ENCODE measurements at places on chromosomes 11 and 22. TPM values are rescaled to one million over a fixed set of nuclear protein-coding genes. Genes with fewer than 3 reads are reported as not detected.

COMMD9 gene
- total RNA-seq = 38.3 TPM

OR52H1 gene
- total RNA-seq = 0.34 TPM

MS4A3 gene
- not detected for total RNA-seq

A4GALT gene
- total RNA-seq = not detected

PACSIN2 gene
- 22.9 TPM for total RNA-seq

LRRN4CL gene
- total RNA-seq = 0.56 TPM

ACTN3 gene
- total RNA-seq = 3.0 TPM

OR51E2 gene
- not detected for total RNA-seq

MPPED2 gene
- total RNA-seq = not detected

DDI1 gene
- total RNA-seq = not detected

SCN3B gene
- total RNA-seq = 0.35 TPM

NUP98 gene
- total RNA-seq = 126 TPM

CD248 gene
- total RNA-seq = not detected

LRRC32 gene
- total RNA-seq = 4.5 TPM

DNA sequence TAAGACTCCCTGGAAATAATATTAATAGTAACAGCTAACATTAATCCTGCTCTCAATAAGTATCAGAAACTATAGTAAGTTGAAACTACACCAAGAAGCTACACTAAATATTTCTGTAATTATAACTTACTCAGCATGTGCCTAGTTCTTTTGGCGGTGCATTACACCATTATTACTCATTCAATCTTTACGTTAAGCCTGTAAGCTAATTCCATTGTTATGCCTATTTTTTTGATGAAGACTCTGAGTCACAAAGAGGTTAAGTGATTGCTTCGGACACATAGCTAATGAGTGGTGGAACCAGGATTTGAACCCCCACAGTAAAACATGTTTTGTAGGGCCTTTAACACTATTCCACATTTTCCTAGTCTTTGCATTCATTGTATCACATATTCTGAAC, 111.6 kb downstream of the RASSF10 start:
- no peak for ATAC-seq

GRCh38 chr22:32644252-32645100, 157.0 kb upstream of the TIMP3 start:
- peak; percentile 79 for ATAC-seq

DNA sequence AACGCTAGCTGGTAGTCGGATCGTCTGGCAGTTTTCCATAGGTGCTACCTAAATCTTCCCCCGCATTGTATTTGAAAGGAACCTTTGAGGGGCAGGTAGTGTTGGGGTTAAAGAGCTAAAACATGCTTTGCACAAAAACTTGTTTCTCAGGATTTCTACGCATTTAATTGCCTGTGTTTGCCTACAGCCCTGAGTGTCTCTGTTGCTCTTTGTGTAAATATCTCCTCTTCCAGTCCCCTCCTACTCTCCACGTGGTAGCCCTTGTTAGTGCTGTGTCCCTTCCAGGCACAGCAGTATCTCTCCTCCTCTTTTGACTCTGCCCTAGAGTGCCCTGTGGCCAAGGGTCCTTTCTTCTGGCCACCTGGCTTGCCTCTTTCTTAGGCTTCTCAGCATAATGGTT, 81.7 kb downstream of the BARX2 start:
- ATAC-seq = no peak

DNA sequence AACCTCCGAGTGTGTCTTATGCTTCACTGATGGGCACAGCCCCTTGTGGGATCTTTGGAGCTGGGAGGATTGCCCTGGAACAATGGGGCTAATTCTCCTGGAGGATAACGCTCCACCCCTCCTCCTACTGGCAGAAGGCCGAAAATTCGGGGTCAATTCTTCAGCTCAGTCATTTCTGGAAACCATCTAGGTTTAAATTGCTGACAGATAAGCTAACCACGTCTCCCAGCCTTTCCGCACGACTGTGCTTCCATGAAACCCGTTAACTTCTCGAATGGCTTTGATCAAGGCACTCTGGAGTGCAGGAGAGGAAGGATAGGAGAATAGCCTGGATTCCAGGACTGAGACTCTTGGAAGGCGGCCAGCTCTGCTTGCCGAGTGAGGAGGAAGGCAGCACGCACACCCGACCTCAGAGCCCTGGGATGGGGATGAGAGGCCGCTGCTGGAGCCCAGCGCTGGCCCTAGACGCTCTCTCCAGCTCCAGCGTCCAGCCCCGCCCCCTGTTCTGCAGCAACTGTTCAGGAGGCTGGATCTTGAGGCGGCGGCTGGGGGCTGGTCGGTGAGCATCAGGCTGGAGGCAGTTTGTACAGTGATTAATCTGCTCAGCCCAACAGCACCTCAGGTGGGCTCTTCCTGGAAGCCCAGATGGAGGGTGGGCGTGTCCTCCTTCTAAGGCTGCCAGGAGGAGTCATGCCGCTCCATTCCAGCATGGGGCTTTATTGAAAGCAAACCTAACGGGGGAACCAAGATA, 176.7 kb upstream of the NCAM1 start:
- no peak for ATAC-seq

GRCh38 chr11:60859616-60860250, 4.0 kb upstream of the PTGDR2 start:
- ATAC-seq = no peak

DNA sequence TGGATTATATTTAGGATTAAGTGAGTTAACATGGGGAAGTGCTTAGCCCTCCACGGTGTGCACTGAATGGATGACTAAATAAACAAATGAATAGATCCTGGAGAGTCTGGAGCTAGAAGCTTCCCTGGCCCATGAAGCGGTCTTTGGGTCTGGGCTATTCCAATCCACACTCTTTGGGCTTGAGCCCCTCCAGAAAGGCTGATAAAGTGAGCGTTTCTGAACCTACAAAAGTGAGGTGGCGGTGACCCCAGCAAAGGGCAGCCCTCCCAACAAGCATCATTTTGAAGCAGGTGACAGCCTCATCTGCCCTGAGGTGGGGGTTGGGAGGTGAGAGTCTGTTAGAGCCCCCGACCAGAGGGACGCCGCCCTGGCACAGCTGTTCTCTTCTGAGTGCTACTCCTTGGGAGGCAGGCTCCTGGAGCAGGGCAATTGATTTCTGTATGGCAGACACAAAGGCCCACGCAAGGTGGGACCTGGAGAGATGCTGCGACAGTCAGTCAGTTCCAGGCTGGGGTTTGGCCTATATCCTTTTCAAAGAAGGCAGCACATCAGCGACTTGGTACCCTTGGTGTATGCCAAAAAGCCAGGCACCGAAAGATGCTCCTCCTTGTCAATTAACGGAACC, 157.8 kb downstream of the CACNA1I start:
- no peak for ATAC-seq

DNA sequence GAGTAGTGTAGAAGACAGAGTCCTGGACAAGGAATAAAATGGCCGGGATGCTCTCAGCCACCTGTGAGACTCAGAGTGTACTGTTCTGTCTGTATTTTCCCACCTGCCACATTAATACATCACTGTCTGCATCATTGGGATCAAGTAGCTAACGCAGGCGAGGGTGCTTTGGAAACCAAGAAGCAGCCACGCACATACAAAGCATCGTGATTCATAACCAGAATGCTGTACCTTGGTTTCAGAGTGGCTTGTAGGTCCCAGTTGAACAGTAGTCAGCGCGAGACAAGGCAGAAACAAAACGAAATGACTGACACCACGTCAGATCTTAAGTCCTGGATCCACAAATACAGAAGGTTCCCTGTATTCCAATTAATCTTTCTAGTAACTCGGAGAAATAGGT, 198.3 kb downstream of the GRIK4 start:
- peak; percentile 56 for ATAC-seq

DNA sequence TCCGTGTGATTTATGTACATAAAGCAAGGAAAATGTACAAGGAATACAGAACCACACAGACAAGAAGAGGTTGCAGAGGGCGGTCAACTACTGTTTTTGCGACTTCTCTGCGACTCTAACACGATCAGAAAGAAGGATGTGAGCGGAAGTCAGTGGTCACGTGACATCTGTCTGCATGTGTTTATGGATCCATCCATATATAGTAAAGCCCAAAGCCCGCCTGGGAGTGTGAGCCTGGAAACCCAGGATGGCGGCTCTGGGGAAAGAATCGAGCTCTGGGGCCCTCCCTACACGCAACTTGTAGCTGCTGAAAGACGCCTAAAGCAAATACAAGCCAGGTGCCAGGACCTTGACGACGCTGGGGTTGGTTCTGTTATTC, 8.8 kb downstream of the OSBPL5 start:
- no peak for ATAC-seq

GRCh38 chr11:93039531-93040240, 70.2 kb downstream of the MTNR1B start:
- ATAC-seq = no peak

- ATAC-seq = no peak
Observed at GRCh38 chr11:29305456-29306232, 711.2 kb downstream of the KCNA4 start.

GRCh38 chr22:27213766-27214581, 556.6 kb downstream of the MIAT start:
- ATAC-seq = no peak

DNA sequence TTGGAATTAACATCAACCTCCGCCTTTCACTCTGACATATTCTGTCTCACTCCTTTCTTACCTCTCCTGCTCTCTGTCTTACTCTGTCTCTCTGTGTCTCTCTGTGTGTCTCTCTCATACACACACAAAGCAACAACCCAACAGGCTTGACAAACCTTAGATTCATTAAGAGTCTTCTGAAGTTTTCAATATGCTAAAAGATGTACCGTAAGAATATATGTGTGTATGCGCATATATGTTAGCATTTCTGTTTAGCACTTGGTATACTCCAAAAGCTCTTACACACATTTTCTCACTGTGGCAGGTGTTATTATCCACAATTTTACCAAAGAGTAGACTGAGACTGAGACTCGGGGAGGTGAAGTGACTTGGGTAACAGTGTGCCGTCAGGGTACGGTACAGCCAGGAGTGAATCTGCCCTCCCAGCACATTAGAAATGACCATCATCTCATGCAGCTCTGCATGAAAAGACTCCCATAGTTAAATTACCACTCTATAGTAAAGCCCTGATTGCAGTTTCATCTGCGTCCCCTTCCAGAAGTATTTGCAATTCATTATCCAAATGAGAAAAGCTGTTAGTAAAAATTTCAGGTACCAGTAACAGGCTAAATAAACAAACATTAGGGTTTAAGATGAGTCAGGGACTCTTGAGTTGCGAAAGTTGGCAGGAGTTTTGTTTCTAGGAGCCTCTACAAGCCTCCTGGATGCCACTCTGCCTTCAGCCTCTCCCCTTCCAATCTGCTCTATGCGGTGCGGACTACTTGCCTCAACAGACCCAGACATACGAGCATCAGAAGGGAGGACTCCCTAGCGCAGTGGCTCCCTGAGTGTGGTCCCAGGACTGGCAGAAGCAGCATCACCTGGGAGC, 195.2 kb upstream of the TMEM45B start:
- no peak for ATAC-seq

DNA sequence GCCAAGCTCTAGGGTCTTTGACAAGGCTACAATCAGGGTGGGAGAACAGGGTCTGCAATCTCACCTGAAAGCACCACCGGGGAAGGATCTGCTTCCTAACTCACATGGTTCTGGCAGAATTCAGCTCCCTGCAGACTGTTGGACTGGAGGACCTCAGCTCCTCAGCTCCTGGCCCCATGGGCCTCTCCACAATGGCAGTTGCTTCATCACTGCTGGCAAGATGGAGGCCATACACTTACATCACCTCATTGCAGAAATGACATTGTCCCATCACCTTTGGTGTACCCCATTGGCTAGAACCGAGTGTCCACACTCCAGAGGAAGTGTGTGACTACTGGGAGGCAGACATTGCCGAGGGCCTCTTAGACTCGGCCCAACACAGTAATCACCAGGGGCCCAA, 20.9 kb upstream of the MPPED1 start:
- no peak for ATAC-seq

DNA sequence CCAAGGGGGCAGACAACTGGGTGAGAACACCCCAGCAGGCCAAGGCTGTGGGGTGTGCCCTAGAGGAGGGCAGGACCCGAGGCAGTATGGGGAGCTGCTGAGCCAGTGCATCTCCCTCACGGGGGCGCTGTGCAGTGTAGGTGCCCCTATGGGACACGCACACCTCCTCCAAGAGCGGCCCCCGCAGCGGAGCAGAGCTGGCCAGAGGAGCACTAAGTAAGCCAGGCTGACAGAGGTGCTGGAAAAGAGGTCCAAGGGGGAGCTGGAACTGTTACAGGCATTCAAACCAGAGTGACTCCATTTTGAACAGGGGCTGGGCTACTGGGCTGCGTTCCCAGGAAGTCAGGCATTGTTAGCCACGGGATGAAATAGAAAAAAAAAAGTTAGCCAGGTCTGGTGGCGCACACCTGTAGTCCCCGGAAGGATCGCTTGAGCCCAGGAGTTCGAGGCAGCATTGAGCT, 41.8 kb downstream of the TST start:
- peak; percentile 92 for ATAC-seq

- ATAC-seq = peak; percentile 69
Observed at GRCh38 chr11:105033343-105033742, 1.6 kb downstream of the CASP1 start.

DNA sequence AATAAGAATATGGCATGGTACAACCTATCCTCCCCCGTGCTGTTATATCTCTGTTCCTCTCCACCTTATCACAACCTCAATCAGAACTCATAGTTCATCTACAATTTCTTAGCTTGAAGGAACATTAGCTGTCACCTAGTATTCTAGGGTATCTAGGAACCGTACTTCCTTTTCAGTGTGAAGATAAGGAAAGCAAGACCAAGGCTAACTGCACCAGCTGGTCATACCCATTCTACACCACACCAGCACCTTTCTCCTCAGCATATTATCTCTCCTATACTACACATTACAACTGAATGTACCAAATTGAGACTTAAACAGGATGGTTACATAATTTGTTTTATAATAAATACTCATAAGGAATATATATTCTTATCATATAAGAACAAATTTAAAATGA, 73.1 kb downstream of the ARHGAP32 start:
- ATAC-seq = no peak

DNA sequence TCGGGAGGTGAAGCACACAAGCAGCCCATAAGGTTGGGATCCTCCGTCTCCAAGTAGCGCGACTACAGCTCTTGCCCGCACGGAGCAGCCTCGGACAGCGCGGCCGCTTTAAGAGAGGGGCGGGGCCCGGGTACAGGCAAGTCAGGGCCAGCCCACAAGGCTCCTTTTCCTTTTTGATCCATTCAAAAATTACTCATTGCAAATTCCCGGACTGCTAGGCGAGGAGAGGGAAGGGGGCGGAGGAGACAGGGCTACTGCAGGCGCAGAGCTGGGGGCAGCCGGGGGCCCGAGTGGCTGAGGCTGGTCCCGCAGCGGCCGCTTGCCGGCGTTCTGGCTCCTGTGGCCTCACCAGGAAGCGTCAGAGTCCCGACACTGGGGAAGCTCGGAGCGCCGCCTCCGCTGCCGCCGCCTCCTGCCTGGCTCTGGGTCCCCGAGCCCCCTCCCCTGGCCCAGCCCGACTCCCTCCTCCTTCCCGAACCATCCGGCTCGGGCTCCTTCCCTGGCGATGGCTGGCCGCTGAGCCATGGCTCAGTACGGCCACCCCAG, at the start of gene UBASH3B:
UBASH3B (plus strand) TSS at position 196 of the 546 bp plus-strand sequence; CDS start at position 524, 328 bp downstream.
- peak; percentile 83 for ATAC-seq

GRCh38 chr11:11444027-11444803, 91.2 kb upstream of the CSNK2A3 start:
- no peak for ATAC-seq

DNA sequence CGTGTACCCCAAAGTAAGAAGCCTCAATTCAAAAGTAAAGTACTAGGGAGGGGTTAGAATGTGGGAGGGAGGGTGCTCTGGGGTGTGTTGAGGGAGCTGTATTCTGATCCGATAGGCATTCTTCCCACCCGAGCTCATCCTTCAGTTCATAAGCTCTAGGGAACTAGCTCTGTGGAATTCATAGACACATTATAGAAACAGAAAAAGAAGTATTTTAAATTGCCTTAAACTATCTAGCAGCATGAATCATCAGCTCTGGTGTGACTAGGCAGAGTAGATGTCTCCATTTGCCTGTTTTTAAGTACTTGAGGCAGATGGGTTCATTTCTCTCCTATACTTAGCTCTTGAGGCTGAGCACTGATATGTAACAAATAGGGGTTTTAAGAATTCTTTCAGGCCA, 7.3 kb upstream of the SGSM3 start:
- no peak for ATAC-seq
